ENCODE measurements at places on chromosomes 16 and 17.

- H3K4me1 ChIP-seq, result no peaks in the 10 kb centered on the region
- H3K36me3 ChIP-seq, result peaks cover 3% of the 10 kb centered on the region
- no peak overlapping the region for H3K27ac ChIP-seq
Observed at GRCh38 chr16:3490911-3491629, 4.2 kb downstream of the C16orf90 start.

DNA sequence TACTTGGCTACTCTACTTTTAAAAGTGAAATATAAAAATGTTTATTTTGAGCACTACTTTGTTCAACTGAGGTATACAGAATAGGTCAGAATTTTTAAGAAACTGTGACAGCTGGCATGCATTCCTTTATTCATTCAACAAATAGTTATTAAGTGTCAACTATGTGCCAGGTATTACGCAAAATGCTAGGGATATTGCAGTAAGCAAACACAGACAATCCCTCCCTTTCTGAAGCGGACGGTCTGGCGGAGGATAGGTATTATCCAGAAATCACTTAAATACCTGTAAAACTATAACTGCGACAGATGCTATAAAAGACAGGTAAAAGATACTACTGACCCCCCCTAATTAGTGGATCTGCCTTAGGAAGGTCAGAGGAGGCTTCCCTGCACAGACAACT lies 26.1 kb downstream of the METTL16 start:
- no peaks in the 10 kb centered on the region for H3K27me3 ChIP-seq
- H3K4me3 ChIP-seq, result peak overlapping the region; percentile 13
- H3K36me3 ChIP-seq, result no peaks in the 10 kb centered on the region

GRCh38 chr17:72382971-72383722 lies 262.3 kb downstream of the SOX9 start:
- no peak overlapping the region for H3K27ac ChIP-seq
- H3K36me3 ChIP-seq, result no peaks in the 10 kb centered on the region
- DNase-seq, result no peak
- H3K27me3 ChIP-seq, result no peaks in the 10 kb centered on the region

GRCh38 chr17:33949100-33949499 lies 306.0 kb upstream of the CCL2 start:
- no peak overlapping the region for H3K27ac ChIP-seq
- H3K4me1 ChIP-seq, result no peaks in the 10 kb centered on the region
- no peaks in the 10 kb centered on the region for H3K27me3 ChIP-seq

- H3K4me3 ChIP-seq, result no peak overlapping the region
- no peaks in the 10 kb centered on the region for H3K27me3 ChIP-seq
- no peaks in the 10 kb centered on the region for H3K36me3 ChIP-seq
- no peak overlapping the region for H3K27ac ChIP-seq
- H3K4me1 ChIP-seq, result peaks cover 15% of the 10 kb centered on the region
Observed at GRCh38 chr16:52384378-52384777, 162.6 kb downstream of the TOX3 start.

- no peak overlapping the region for H3K27ac ChIP-seq
- H3K4me1 ChIP-seq, result no peaks in the 10 kb centered on the region
- no peaks in the 10 kb centered on the region for H3K27me3 ChIP-seq
- DNase-seq, result no peak
- H3K4me3 ChIP-seq, result no peak overlapping the region
- no peaks in the 10 kb centered on the region for H3K36me3 ChIP-seq
Observed at GRCh38 chr16:35405526-35405925, 1946.1 kb downstream of the TP53TG3F start.

Data from right lobe of liver (tissue), 6 donors.